GM13976 (cell line): ENCODE measurements at places on chromosomes 13 and 19.

DNA sequence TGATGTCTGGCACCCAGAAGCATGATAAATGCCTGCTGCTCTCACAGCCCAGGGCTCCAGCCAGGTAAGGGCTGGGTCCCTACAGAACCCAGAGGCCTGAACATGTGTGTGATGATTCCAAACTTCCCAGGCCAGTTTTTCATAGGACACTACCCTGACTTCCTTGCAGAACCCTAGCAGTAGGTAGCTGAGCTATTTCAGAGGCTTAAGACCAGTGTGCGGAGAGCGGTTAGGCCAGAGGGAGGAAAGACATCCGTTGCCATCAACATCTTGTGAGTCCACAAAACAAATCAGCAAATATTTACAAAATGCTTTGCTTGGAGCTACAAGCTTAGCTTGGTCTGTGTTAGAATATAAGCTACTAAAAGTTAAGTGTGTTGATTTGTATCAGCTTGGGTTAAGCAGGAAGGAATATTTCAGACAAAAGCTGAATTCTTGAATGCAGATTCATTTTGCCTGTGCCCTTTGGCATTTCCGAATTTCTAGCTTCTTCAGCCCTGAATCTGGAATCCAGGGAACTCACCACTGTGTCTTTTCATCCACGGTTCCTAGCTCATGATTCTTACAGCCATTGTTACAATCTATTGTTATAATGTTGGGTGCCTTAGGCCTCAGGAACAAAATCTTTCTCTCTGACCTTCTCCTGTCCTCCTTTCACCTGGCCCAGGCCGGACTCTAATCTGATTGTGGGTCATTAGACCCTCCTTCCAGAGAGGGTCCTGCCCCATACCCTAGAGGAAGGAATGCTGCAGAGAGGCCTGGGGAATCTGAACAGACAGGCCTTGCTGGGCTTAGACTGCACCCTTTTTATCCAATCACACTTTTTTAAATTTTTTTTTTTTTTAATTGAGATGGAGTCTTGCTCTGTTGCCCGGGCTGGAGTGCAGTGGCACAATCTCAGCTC lies 12.4 kb downstream of the RAB20 start:
- no peak for DNase-seq

DNA sequence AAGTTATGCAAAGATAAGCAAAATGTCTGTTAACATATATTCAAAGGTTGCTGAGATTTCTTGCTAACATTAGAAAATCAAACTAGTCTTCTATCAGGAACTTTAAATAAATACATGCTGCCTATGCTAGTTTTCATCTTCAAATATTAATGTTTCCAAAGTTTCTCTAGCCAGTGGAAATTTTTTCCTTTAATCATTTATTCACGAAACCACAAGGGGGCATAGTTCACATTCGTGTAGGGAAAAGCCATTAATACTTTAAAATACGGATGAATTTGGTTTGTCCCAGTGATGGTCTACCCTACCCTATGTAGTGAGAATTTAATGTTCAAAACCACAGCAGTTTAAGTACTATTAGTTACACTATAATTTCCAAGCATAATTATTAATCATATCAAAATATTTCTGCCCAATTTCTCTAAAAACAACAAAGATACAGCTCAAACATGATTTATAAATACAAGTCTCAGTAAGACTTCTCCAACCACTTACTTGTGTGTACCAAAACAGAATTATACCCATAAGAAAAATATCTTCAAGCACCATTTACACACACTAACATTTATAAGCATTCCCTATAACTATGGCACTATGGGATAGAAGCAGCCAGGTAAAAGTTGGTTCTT lies 16.2 kb downstream of the NUFIP1 start:
- DNase-seq = no peak

DNA sequence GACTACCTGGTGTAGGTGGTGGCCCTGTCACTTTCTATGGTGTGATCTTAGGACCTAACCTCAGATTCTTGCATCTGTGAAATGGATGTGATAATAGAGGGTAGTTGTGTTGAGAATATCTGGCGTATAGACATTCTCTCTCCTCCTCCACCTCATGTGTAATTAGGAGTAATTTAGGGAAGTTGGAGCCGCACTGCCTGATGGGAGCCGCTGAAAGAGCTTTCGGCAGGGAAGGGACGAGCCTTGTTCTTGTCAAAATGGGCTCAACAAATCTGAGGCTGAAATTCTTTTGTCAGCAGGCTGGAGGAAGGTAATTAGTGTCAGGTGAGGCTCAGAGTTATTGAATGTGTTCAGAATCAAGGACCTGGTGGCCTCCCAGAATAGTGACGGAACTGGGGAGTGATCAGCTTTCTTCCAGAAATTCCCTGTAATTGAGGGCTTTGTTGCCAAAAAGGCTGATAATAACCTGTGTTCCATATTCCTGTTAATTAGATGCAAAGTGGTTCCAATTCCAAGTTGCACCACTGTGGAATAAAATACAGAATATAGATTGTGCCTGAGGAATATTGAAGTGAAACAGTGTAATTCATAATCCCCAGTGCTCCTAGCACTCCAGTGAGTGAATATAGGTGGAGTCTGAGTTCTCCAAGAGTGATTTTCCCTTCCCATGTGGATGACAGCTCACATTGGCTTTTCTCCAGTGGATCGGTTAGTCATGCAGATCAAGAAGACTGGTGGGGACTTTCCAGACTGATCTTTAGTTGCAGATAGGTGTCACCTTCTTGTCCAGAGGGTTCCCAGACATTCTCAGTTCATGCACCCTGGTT lies 47.5 kb downstream of the SPATA13 start:
- no peak for DNase-seq

- no peak for DNase-seq
Measured at GRCh38 chr19:35041548-35042055, at the start of gene HPN. Gene HPN (plus strand): TSS chr19:35041721. CDS start chr19:35042507, 786 bp downstream.

- DNase-seq = no peak
Measured at GRCh38 chr13:103006641-103007426, 59.4 kb downstream of the SLC10A2 start.

GRCh38 chr19:40213882-40214570 lies 4.2 kb downstream of the TTC9B start:
- no peak for DNase-seq

GRCh38 chr19:17554968-17555479 lies 425 bp upstream of the COLGALT1 start:
- DNase-seq = no peak

DNA sequence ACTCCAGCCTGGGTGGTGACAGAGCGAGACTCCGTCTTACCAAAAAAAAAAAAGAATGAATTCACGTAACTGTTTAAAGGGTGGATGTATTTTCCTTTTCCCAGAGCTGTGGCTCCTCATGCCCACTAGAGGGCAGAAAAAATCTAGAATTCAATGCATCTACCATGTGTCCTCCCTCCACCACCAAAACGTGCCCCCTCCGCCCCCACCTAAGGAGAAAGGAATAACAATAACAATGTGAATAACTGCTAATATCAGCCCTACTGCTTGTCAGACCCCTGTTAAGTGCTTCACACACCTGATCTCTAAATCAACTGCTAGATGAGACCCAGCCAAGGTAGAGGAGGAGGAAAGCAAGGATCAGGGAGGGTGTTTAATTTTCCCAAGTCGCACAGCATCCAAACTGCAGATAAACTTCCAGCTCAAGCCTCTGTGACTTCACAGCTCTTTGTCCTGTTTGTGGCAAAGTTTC lies 20.2 kb upstream of the PNMA8B start:
- DNase-seq = no peak

DNA sequence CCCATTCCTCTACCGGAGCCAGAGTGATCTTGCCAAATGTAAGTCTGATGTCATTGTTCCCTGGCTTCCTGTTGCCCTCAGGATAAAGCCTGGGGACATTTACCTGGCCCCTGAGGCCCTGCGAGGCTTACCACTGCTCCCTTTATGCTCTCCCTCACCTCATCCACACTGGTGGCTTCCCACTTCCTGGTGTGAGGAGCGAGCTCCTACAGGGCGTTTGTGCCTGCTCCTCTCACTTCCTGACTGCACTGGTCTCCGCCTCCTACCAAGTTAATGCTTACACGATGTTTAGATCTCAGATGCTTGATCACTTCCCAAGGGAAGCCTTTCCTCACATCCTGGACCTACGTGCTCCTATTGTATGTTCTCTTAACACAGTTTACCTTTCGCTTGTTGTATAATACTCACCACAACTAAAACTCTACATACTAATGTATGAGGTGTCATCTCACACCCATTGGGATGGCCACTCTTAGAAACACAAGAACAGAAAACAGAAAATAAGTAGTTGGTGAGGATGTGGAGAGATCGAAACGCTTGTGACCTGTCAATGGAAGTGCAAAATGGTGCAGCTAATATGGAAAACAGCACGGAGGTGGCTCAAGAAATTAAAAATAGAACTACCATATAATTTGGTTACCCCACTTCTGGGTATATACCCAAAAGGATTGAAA lies 177.6 kb downstream of the SHISA2 start:
- no peak for DNase-seq

- DNase-seq = no peak
Measured at GRCh38 chr13:23288564-23288963, 107.8 kb downstream of the SGCG start.

GRCh38 chr13:73248711-73249580 lies 190.1 kb downstream of the KLF5 start:
- no peak for DNase-seq
